MV-4-11 (cell line): ENCODE measurements at places on chromosomes 13 and 19.

- DNase-seq, result peak; percentile 59
Observed at GRCh38 chr19:3073159-3073563, 10.9 kb upstream of the TLE5 start.

- DNase-seq, result no peak
Observed at GRCh38 chr13:101829484-101829883, 377.0 kb downstream of the ITGBL1 start.

GRCh38 chr13:63425131-63425530, 2009.5 kb upstream of the PCDH20 start:
- no peak for DNase-seq

DNA sequence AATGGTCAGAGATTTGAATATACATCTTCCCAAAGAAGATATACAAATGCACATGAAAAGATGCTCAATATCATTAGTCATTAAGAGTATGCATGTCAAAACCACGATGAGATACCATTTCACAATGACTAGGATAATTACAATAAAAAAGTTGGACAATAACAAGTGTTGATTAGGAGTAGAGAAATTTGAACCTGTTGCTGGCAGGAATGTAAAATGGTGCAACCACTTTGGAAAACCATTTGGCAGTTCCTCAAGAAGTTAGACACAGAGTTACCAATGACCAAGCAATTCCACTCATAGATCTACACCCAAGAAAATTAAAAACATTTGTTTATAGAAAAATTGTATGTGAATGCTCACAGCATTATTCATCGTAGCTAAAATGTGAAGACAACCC, 33.2 kb upstream of the STARD13 start:
- no peak for DNase-seq

GRCh38 chr19:48544856-48545750, 6.9 kb upstream of the SULT2B1 start:
- no peak for DNase-seq

- DNase-seq, result no peak
Observed at GRCh38 chr19:5575590-5575989, 7.8 kb upstream of the TINCR start.

GRCh38 chr13:38947054-38947453, 43.6 kb downstream of the STOML3 start:
- DNase-seq, result no peak

GRCh38 chr19:2167896-2168618, 4.3 kb downstream of the DOT1L start:
- DNase-seq, result peak; percentile 94

DNA sequence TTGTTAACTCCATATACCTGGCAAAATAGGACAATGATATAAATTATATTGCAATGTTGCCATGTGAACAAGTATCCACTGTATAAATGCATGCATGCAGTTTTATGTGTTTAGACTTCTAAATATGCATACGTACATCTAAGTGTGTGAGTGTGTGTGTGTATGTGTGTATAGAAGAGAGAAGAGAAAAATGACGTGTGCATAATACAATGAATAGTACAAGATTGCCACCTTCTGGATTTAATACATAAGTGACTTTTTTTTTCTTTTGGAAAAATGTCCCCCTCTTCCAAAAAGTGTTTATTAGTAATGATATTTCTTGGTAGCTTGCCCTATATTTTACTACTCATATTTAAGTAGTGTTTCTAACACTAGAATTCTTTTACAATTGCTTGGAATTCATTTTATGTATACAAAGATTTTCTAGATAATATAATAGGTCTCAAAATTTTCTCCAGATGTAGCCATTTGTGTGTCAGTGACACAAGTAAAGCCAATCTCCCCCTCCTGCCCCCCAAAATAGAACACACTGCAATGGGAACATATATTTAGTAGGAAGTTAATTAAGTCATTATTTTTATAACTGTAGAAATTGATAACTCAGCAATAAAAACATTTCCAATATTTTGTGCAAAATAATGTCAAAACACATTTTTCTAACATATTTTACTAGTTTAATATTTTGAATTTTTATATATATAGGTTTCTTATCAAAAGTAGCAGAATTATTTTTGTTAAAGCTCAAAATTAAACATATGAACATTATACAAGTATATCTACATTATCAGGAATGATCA, 783.3 kb upstream of the ATXN8OS start:
- DNase-seq, result peak; percentile 38

DNA sequence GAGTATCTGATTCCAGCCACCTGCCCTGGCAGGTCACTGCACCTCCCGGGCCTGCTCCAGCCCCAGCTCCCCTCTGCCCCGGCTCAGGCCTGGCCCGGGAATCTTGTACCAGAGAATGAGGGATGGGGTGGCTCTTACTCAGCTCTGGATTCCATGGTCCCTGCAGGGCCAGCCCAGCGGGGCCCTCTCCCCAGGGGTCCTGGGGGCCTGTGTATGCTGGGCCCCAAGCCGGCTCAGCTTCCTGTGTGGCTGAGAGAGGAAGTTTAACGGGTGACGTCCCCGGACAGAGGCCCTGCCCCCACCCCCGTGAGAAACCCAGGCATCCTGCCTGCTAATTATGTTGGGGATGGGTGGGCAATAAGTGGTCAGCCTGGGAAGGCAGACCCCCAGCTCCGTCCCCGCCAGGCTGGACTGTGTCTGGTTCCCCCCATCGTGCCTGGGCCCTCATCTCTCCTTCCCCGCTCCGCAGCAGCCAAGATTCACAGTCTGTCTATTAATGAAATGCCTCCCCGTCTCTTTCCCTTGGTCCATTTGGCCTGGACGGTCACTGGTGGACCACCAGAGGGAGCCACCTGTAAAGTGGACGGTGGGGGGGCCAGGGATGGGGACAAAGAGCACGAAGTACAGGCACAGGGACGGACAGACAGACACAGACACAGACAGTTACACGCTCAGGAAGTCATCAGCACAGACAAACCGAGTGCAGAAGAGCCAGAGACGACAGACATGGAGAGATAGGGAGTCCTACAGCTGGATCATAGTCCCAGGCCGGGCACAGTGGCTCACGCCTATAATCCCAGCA, at the start of gene DENND1C:
TSS of gene DENND1C (minus strand) at position 247 of the 802 bp plus-strand sequence. CDS start at position 155, 92 bp downstream.
- DNase-seq, result peak; percentile 73

GRCh38 chr13:30529085-30529834, 63.5 kb upstream of the HMGB1 start:
- DNase-seq, result no peak

DNA sequence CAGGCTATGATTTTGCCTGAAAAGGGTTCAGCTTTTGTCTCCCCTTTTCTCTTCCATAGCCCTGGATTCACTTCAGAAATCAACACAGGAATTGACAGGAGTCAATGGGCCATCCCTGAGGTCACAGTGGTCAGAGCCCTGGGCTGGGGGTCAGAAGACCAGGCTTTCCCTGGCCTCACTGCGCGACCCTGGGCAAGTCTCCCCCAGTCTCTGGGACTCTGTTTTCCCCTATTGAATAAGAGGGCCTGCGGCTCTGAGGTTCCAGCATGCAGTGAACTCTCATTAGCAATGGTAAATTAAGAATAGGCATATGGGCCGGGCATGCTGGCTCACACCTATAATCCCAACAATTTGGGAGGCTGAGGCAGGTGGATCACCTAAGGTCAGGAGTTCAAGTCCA, 30.7 kb upstream of the VSTM2B start:
- no peak for DNase-seq

DNA sequence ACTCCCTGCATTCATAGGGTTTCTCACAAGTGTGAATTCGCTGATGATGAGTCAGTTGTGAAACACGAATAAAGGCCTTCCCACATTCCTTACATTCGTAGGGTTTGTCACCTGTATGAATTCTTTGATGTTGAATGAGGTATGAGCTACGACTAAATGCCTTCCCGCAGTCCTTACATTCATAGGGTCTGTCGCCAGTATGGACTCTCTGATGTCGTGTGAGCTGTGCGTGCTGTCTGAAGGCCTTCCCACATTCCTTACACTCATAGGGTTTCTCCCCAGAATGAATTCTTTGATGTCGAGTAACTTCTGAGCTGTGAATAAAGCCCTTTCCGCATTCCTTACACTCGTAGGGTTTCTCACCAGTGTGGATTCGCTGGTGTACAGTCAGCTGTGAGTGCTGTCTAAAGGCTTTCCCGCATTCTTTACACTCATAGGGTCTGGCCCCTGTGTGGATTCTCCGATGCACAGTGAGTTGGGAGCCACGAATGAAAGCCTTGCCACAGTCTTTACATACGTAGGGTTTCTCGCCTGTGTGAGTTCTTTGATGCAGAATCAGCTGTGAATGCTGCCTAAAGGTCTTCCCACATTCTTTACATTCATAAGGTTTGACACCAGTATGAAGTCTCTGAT, 30.5 kb upstream of the COX7A1 start:
- no peak for DNase-seq

- no peak for DNase-seq
Observed at GRCh38 chr19:3963458-3964255, 7.2 kb downstream of the DAPK3 start.

DNA sequence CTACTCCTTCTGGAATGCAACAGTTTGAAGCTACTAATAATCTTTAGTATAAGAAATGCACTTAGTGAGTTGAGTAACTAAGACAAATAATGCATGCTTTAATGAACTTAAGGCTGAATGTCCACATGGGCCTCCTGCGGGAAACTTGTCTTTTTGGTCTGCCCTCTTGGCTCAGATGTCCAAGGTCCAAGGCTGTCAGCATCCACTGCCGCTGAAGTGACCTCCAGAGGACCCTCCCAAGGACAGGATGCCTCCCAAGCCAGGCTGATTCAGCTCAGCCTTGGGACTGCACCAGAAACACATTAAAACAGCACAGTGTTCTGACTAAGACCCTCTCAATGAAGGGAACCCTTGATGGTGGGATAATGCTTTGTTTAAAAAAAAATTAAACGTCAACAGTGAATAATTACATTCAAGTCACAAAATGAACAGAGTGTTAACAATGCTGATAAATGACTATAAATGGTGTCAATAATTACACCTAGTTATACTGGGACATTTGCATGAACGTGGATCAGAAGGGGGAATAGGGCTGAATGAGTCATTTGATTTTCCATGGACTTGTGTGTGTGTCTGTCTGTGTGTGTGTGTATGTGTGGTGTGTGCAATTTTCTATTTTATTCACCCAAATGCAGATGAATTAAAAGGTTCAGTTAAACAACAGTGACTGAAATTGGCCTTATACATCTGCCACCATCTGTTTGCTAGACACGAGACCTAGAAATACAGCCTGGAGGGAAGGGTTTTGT, 150.5 kb downstream of the COL4A1 start:
- DNase-seq, result no peak

DNA sequence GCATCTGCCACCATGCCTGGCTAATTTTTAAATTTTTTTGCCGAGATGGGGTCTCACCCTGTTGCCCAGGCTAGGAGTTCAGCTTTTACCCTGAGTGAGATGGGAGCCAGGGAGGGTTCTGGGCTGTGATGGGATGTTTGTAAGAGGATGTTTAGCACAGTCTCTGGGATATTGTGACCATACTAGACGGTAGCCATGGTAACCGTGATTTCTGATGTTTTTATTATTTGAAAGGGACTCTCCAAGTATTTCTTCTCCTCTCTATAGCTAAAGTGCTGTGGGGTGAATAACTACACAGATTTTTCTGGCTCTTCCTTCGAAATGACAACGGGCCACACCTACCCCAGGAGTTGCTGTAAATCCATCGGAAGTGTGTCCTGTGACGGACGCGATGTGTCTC, 10.4 kb downstream of the TSPAN16 start:
- DNase-seq, result no peak

GRCh38 chr13:93953841-93954240, 525.6 kb downstream of the DCT start:
- no peak for DNase-seq

GRCh38 chr13:83516781-83517180, 365.5 kb downstream of the SLITRK1 start:
- no peak for DNase-seq

- DNase-seq, result no peak
Observed at GRCh38 chr13:96806746-96807145, 187.5 kb downstream of the OXGR1 start.

GRCh38 chr19:862581-863314, 3.3 kb downstream of the CFD start:
- DNase-seq, result peak; percentile 57

DNA sequence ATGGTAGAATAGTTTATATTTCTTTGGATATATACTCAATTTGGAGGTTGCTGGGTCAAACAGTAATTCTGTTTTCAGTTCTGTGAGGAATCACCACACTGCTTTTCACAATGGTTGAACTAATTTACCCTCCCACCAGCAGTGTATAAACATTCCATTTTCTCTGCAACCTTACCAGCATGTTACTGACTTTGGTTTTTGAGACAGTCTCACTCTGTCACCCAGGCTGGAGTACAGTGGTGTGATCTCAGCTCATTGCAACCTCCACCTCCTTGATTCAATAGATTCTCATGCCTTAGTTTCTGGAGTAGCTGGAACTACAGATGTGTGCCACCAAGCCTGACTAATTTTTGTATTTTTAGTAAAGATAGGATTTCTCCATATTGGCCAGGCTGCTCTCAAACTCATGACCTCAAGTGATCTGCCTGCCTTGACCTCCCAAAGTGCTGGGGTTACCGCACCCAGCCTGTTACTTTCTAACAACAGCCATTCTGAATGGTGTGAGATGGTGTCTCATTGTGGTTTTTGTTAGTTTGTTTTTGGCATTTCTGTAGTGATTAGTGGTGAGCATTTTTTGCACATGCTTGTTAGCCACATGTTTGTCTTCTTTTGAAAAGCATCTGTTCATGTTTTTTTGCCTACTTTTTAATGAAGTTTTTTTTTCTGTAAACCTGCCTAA, 12.5 kb downstream of the ZNF714 start:
- no peak for DNase-seq

DNA sequence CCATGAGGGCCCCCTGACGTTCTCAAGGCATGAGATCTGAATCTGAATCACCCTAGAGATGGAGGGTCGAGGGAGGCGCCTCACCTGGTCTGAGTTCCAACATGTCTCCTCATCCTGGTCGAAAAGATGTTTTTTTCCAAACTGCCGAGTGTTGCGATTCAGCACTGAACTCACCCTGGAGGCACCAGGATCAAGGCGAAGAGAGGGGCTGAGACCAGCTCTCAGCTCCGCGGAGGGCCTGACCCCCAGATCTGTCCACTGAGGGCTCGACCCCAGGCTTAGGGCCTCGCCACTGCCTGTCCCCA, 555 bp downstream of the NR2C2AP start:
- DNase-seq, result no peak

- DNase-seq, result no peak
Observed at GRCh38 chr19:30014770-30015169, 72.7 kb downstream of the URI1 start.

DNA sequence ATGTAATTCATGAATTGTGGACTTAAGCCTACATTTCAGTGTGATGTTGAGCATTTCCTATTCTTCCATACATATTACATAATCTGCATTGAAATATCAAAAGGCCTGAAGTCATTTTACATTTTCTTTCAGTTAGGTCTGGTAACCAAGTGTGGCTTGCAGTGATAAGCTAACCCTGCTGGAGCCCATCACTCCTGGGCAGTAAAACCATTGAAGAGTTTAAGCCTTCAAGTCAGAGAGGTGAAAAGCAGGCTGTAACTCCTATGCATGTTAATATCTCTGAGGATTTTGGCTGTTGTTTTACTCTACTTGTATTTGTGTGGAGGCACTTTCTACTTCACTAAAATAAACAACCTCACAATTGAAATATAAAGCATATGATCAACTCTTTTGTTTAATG, 248.8 kb downstream of the SLITRK5 start:
- DNase-seq, result no peak
